ENCODE measurements at places on chromosomes 11 and 22.

DNA sequence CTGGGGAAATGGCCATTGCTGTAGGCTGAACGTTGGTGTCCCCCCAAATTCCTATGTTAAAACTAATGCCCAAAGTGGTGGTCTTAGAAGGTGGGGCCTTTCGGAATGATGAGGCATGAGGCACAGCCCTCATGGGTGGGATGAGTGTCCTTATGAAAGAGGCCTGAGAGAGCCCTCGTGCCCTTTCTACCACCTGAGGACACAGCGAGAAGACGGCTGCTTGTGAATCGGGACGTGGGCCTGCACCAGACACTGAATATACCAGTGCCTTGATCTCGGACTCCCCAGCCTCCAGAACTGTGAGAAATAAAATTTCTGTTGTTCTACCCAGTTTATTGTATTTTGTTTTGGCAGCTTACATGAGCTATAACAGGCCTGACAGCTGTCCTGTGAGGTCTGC lies 162.9 kb upstream of the B3GAT1 start:
- no peak for DNase-seq

- DNase-seq = no peak
Measured at GRCh38 chr22:30878516-30879414, 89.8 kb downstream of the MORC2 start.

GRCh38 chr11:134999590-134999989 lies 587.5 kb upstream of the B3GAT1 start:
- no peak for DNase-seq

DNA sequence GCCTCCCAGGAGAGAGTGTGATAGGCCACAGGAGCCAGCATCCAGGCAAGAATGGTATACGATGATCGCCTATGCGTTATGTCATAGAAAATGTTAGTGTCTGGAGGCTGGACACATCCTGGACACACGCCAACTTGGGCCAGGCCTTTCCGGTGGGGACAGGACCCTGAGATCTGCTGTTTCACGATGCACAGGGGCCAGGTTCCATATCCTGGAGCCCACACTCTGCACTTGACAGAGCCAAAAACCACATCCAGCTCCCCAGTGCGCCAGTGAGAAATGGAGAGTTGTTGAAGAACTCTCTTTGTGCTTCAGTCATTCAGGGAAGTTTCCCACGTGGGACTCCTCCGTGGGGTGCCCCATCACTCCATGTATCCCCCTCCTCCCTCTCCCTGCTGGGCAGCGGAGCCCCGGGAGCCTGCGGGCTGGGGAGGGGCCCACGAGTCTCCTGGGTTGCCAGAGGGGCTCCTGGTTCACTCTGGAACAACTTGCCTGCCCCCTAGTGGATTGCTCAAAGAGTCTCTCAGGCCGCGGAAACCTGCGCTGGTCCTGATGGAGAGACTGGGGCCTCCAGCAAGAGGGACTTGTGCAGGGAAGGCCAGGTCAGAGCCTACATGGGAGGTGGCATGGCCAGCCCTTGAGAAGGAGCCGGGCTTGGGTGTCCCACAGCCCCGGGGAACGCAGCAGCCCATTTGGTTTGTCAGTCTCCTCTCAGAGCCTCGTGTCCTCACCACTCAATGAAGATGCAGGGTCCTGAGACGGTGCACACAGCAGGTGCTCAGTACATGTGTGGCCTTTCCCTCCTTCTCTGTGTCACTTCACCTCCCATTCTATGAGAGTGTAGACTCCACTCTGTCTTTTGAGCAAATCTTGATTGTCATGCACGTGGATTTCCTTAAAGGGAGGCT lies 10.2 kb upstream of the LRRC32 start:
- DNase-seq = peak; percentile 71

- DNase-seq = no peak
Measured at GRCh38 chr11:36006556-36006955, 62.7 kb downstream of the LDLRAD3 start.

DNA sequence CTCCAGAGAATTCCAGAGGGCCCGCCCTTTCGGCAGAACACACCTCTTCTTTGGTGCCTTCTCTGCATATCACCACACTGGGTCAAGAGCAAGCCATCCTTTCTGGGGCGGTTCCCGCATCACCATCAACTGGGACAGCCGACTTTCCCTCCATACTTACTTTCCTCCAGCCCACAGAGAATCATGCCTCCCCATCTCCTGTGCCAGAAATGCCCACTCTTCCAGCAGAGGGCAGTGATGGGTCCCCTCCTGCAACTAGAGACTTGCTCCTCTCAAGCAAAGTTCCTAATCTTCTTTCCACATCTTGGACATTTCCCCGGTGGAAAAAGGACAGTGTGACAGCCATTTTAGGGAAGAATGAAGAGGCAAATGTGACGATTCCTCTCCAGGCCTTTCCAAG lies 157.7 kb downstream of the C11orf91 start:
- no peak for DNase-seq

GRCh38 chr11:5369789-5370188 lies 13.8 kb upstream of the OR51M1 start:
- DNase-seq = no peak

- no peak for DNase-seq
Measured at GRCh38 chr11:129840236-129840635, 24.6 kb downstream of the TMEM45B start.

GRCh38 chr11:28104425-28104824 lies 3.5 kb downstream of the KIF18A start:
- DNase-seq = no peak

GRCh38 chr22:21643533-21644357 lies 1.6 kb downstream of the SDF2L1 start:
- DNase-seq = no peak

- DNase-seq = no peak
Measured at GRCh38 chr11:57727185-57727584, 14.1 kb upstream of the SELENOH start.

DNA sequence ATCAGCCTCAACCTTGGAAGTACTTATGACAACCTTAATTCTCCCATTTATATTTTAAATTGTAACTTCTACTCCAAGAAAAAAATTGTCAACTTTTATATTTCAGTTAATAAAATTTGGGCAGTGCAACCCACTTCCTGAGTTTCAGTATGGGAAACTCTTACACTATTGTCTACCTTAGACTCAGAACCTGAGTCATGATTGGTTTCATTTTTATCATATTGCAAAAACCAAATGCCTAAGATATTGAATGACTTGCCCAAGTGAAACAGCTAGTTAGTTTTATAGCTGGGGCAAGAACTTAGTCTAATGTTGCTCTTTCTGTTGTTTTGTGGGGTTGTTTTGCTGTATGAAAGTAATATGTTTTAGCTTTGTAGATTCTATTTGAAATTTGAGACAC lies 334.0 kb upstream of the ARHGAP42 start:
- DNase-seq = no peak

DNA sequence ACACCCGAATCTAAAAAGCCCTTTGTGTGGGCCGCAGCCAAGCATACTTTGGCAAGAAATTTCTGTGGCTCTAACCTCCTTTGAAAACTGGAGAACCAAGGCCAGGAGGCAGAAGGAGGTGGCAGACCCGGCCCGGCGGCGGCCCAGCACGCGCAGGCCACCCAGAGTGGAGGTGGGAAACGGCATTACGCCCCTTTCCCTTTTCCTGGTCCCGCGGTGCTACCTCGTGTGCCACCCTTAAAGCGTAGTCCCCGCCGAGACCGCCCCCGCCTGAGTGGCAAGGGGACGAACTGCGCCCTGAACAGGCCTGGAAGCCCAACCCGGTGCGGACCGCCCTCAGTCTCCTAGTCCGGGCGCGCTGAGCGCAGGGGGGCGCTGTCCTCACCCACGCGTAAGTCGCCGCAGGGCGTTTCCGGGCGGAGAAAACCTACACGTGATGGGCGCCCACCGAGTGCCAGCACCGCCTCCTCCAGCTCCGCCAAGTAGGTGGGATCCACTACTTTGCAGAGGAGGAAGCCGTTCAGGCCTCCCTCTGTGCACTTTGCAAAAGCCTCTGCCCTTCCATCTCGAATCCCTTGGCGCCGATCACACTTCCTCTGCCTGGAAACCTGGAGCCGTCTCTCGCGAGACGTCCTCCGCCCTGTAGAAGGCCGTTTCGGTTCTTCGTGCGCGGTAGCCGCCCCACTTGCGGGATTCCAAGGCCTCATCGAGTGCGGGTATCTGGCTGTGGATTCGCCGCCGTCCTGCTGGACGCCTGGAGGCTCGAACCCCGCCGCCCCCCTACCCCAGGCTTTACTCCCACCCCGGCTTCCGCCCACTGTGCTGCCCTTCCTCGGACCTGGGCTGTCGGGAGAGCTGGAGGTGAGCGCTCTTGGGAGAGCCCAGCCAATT lies at the start of gene ACCS:
TSS of gene ACCS (plus strand) at position 430 of the 891 bp plus-strand sequence. CDS start 1,358 bp downstream, outside the sequence.
- peak; percentile 87 for DNase-seq

GRCh38 chr11:19263333-19263732 lies 22.6 kb upstream of the E2F8 start:
- DNase-seq = no peak

GRCh38 chr11:76591416-76591815 lies 79.1 kb downstream of the LRRC32 start:
- DNase-seq = no peak

Data from activated CD4-positive, CD25-positive, alpha-beta regulatory T cell treated with anti-CD3 and anti-CD28 coated beads, Interleukin-2, amount 50 U/mL, for 72 hours (primary cell).